ENCODE measurements at places on chromosomes 6 and 20. TPM values are rescaled to one million over a fixed set of nuclear protein-coding genes. Genes with fewer than 3 reads are reported as not detected.

The NRSN1 gene
- not detected for total RNA-seq

- DNase-seq, result no peak
Observed at GRCh38 chr20:60851826-60852704, 400.0 kb upstream of the CDH4 start.

The GGTLC1 gene
- total RNA-seq, result not detected

The SEL1L2 gene
- not detected for total RNA-seq

The PNLDC1 gene
- total RNA-seq, result not detected

DNA sequence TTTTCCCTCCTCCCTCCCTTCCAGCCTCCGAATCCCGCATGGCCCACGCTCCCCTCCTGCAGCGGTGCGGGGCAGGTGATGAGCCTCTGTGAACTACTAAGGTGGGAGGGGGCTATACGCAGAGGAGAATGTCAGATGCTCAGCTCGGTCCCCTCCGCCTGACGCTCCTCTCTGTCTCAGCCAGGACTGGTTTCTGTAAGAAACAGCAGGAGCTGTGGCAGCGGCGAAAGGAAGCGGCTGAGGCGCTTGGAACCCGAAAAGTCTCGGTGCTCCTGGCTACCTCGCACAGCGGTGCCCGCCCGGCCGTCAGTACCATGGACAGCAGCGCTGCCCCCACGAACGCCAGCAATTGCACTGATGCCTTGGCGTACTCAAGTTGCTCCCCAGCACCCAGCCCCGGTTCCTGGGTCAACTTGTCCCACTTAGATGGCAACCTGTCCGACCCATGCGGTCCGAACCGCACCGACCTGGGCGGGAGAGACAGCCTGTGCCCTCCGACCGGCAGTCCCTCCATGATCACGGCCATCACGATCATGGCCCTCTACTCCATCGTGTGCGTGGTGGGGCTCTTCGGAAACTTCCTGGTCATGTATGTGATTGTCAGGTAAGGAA lies at the start of gene OPRM1:
Gene OPRM1, plus strand, starts transcription at position 10 of the 612 bp plus-strand sequence. Its CDS starts 305 bp downstream, at position 315.
- no peak for DNase-seq

GRCh38 chr6:1316489-1316971 lies 4.6 kb downstream of the FOXQ1 start:
- no peak for DNase-seq

GRCh38 chr6:54846857-54847674 lies 495 bp downstream of the FAM83B start:
- DNase-seq, result no peak

DNA sequence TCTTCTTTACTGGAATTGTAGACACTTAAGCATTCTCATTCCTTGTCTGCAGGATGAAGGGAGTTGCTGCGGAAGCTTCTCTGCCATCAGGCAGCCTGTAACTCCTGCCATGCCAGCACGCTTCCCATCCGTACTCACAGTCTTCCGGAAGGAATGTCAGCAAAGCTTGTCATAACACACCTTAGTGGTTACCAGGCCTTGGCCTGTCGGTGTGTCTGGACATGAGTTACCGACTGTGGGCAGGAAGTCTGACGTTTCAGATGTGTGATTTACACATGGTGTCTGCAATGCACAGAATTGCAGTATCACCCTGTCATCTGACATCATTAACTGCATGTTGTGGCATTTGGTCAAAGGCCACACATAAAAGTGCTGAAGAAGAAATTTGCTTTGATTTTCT lies 102.2 kb downstream of the SLC24A3 start:
- no peak for DNase-seq

- no peak for DNase-seq
Observed at GRCh38 chr6:150361876-150362275, 6.9 kb upstream of the IYD start.

GRCh38 chr6:146949425-146949824 lies 254.8 kb upstream of the STXBP5 start:
- no peak for DNase-seq

The PCK1 gene
- 0.56 TPM for total RNA-seq

- DNase-seq, result no peak
Observed at GRCh38 chr6:129490521-129491255, 219.3 kb downstream of the ARHGAP18 start.

DNA sequence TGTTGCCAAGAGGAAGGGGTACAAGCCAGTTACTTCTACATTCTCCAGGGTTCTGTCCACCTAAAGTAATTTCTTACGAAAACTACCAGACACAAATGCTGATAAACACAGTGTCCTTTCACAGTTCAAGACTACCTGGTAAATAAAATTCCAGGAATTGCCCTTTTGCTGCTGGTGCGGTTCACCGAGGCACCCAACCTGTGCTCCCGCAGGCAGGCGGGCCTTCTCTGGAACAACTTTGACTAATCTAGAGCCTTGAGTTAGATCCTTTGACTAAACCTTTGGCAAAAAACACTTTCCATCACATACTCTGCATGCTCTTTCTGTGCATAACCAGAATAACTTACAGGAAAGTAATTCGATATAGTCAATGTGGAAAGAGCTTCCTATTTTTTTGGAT lies 107.0 kb downstream of the HUS1B start:
- no peak for DNase-seq

- DNase-seq, result no peak
Observed at GRCh38 chr6:161411265-161411944, 137.5 kb upstream of the AGPAT4 start.

DNA sequence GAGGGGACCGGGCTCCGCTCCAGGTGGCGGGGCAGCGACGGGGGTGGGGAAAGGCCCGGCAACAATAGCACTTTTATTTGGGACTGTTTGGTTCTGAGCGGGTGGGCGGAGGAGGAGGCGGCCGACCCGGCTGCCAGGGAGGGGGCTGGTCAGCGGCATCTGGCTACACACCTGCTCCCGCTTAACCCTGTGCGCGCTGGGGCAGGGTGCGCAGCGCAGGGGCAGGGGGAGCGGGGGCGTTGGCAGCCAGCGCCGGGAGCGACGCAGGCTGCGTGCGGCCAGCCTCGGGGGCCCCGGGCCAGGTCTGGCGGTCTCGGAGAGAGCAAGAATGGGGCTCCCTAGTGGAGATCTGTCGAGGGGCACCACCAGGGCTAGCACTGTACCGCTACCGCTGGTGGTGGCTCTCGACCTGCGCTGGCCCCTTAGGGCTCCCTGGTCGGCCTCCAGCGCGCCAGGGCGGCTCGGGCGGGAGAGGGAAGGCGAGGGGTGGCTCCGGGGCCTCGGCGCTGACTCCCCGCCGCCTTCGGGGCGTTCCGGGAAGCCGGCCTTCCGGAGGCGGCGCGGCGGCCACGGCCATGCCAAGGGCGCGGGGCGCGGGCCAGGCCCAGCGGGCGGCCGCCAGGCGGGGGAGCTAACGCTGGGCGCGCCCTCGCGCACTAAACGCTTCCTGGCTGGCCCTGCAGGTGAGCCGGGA lies 92.4 kb downstream of the NCR2 start:
- DNase-seq, result no peak

DNA sequence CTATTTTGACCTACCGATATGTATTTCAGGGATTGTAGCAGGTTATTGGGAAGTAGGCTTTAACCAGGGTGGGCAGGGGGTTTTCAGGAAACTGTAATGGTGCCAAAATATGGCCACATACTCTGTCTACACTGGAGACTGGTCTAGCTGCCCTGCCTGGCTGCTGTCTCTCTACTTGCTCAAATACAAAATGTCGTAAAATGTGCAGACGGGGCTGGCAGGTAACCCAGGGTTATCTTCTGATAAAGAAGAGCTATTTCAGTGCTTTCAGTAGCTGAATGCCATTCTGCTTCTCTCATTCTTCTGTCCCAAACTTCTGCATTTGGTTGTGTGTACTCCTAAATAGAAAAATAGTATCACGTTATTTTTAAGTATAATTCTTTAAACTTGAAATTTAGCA lies 616.2 kb downstream of the EPM2A start:
- no peak for DNase-seq

The RAB23 gene
- total RNA-seq, result 43.7 TPM

GRCh38 chr6:30849903-30850651 lies 34.2 kb upstream of the DDR1 start:
- DNase-seq, result no peak

DNA sequence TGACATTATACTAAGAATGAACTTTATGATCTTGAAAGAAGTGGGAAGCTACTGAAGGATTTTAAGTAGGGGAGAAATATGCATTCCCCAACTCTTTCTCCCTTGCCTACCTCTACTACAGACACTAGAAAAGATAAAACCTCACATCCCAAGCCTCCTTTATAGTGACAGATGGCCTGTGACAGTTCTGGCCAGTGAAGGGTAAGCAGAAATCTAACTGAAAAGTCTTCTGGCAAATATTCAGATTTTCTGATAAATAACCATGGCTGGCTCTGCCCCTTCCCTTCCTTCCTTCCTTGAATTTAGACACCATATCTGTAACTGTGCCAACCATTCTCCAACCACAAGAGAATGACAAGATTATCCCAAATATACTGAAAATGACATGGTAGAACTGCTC lies 10.2 kb upstream of the BEND6 start:
- DNase-seq, result no peak

The ANKRD6 gene
- 35.3 TPM for total RNA-seq

DNA sequence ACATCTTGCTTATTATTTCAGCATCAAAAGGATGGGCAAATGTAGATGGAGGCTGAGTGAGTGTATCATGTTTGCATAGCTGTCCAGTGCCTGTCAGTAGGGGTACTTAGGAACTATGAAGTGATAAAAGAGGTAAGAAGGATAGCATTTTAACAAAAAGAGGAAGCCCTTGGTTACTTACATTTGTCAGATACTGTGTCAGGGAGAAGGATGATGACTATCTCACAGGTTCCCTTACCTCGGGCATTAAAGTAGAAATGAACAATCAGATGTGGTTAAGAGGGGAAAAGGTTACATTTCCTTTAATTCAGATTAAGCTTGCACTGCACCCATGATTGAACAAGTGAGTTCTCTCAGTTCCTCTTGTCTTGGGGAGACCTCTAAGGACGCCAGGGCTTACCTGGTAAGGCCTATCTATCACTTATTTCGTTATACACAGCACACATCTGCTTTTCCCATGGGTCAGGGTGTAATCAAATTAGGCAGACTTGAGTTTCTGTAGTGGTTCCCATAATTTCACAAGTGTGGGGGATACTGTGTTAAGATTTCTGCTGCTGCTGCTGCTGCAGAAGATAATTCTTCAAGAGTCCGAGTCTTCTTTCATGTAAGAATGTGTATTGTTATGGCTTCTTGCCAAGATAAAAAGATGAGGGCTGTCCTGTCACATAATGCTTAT lies 4.5 kb downstream of the FOXO3 start:
- DNase-seq, result no peak

All from thoracic aorta (tissue), 2 donors.